Immature natural killer cell (primary cell): ENCODE measurements at places on chromosomes 1 and 21. TPM values are rescaled to one million over a fixed set of nuclear protein-coding genes. Genes with fewer than 3 reads are reported as not detected.

PKP1 gene
- polyA plus RNA-seq: not detected

- no peak for DNase-seq
Measured at GRCh38 chr21:26801498-26801897, 43.7 kb downstream of the ADAMTS1 start.

ELF3 gene
- not detected for polyA plus RNA-seq

DNA sequence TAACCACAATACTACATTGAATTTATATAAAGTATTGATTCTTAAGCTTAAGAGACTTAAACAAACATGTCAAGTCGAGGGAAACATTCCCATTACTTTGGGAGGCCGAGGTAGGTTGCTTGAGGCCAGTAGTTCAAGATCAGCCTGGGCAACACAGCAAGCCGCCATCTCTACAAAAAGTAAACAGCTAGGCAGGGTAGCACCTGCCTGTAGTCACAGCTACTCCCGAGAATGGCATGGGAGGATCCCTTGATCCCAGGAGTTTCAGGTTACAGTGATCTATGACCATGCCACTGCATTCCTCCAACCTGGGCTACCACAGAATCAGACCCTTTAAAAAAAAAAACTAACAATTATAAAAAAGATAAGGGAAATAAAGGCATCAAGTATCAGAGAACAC, 50.4 kb downstream of the EIF4G3 start:
- no peak for DNase-seq

GFI1 gene
- polyA plus RNA-seq: 47.4 TPM

DNAH14 gene
- polyA plus RNA-seq: 2.3 TPM

DNA sequence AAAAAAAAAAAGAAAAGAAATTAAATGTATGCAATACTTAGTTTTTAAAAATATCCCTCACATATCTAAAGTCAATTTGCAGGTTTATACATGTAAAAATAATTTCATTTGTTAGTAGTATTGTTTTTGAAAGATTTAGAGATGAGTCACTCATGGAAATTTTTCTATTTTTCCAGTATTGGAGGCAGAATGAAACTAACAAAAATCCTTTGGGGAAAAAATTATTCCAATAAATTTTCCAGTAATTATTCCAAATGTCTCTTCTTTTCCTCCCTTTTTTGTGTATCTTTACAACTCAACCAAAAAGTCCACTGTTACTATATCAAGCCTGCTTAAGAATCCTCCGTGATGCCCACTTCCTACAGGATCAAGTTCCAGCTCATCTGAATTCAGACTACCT, 29.9 kb downstream of the MPZL1 start:
- no peak for DNase-seq
